ENCODE measurements at places on chromosomes 7 and 10. TPM values are rescaled to one million over a fixed set of nuclear protein-coding genes. Genes with fewer than 3 reads are reported as not detected.
A peak's percentile ranks its signal among the peaks of the same experiment; 100 is the strongest.

DNA sequence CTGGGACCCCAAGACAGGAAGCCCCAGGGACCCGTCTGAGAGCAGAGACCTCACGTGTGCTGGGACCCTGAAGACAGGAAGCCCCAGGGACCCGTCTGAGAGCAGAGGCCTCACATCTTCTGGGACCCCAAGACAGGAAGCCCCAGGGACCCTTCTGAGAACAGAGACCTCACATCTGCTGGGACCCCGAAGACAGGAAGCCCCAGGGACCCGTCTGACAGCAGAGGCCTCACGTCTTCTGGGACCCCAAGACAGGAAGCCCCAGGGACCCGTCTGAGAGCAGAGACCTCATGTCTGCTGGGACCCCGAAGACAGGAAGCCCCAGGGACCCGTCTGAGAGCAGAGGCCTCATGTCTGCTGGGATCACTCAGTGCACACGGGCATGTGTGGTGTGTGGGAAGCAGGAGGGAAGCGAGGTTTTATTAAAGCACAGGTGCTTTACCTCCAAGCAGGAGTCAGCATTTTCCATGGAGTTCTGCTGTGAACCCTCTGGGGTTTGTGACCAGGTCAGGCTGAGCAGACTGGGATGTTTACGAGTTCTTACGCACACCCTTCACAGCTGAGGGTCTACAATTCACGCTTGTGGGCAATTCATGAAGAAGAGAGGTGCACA is 590.6 kb downstream of the DNAJB6 start:
- no peaks in the 10 kb centered on the region for H3K4me1 ChIP-seq
- H3K4me3 ChIP-seq = no peak overlapping the region
- no peaks in the 10 kb centered on the region for H3K27me3 ChIP-seq
- DNase-seq = no peak
- no peaks in the 10 kb centered on the region for H3K36me3 ChIP-seq

DNA sequence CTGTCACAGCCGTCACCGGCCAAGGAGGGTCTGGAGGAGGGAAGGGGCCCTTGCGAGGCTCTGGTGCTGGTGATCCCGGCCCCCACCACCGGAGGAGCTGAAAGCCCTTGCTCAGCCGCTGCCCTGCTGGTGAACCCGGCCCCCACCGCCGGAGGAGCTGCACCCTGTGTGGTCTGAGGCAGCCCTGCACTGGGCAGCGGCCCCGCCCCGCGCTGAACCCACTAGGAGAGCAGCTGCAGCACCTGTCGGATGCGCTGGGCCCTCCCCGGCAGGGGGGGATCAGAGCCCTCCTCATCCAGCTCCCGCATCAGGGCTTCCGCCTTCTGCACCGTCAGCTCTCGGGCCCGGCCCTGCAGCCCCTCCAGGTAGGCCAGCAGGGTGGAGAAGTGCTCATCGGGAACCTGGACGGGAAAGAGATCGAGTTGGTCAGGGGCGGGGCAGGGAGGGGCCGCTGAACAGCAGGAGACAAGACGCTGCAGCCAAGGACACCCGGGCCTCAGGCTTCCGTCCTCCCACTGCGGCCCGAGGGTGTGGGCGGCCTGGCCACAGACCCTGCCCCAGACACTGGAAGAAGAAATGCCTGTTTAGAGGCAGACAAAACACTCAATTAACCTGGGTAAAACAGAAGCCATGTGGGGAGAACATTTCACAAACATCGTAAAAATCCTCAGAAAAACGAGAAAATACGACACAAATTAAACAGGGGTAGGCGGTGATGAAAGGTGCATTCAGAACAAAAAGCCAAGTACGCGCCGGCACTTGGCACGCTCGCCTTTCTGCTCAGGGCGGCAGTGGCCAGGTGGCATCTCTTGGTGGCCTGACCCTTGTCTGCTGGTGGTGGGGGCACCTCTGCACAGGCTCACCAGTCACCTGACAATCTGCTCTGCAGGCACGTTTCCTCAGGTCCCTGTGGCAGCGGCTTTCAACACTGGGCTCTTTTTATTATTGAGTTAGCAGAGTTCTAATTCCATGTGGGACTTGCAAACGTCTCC is 14.7 kb downstream of the CYP2W1 start:
- DNase-seq = no peak
- no peak overlapping the region for H3K27ac ChIP-seq
- peaks cover 3% of the 10 kb centered on the region for H3K4me1 ChIP-seq
- H3K4me3 ChIP-seq = no peak overlapping the region
- no peaks in the 10 kb centered on the region for H3K36me3 ChIP-seq

DNA sequence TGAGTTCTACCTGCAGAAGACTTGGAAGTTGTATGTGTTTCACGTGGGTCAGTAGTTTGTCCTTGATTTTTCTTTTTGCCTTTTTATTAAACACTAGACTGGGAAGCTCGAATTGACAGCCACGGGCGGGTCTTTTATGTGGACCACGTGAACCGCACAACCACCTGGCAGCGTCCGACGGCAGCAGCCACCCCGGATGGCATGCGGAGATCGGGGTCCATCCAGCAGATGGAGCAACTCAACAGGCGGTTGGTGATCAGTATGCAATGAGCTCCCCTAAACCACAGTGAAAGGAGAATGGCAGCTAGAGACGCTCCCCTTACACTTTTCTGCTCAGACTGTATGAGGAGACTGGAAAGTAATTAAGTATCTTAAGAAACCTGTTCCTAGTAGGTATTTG is 126.7 kb upstream of the STK17A start:
- H3K27ac ChIP-seq = no peak overlapping the region
- no peak for DNase-seq
- H3K4me3 ChIP-seq = no peak overlapping the region
- no peaks in the 10 kb centered on the region for H3K4me1 ChIP-seq
- no peaks in the 10 kb centered on the region for H3K36me3 ChIP-seq

- no peak overlapping the region for H3K27ac ChIP-seq
- DNase-seq = no peak
- H3K4me1 ChIP-seq = peaks cover 2% of the 10 kb centered on the region
- no peaks in the 10 kb centered on the region for H3K36me3 ChIP-seq
- no peaks in the 10 kb centered on the region for H3K27me3 ChIP-seq
These were observed 53.0 kb downstream of the SPOCK2 start for GRCh38 chr10:72035252-72035887.

SPDYE8 gene
- total RNA-seq = not detected

- H3K4me1 ChIP-seq = no peaks in the 10 kb centered on the region
- no peak overlapping the region for H3K27ac ChIP-seq
- no peaks in the 10 kb centered on the region for H3K27me3 ChIP-seq
- H3K36me3 ChIP-seq = no peaks in the 10 kb centered on the region
- no peak overlapping the region for H3K4me3 ChIP-seq
These were observed 180.6 kb downstream of the SND1 start for GRCh38 chr7:127832592-127832991.

FAM241B gene
- 4.4 TPM for total RNA-seq

DNA sequence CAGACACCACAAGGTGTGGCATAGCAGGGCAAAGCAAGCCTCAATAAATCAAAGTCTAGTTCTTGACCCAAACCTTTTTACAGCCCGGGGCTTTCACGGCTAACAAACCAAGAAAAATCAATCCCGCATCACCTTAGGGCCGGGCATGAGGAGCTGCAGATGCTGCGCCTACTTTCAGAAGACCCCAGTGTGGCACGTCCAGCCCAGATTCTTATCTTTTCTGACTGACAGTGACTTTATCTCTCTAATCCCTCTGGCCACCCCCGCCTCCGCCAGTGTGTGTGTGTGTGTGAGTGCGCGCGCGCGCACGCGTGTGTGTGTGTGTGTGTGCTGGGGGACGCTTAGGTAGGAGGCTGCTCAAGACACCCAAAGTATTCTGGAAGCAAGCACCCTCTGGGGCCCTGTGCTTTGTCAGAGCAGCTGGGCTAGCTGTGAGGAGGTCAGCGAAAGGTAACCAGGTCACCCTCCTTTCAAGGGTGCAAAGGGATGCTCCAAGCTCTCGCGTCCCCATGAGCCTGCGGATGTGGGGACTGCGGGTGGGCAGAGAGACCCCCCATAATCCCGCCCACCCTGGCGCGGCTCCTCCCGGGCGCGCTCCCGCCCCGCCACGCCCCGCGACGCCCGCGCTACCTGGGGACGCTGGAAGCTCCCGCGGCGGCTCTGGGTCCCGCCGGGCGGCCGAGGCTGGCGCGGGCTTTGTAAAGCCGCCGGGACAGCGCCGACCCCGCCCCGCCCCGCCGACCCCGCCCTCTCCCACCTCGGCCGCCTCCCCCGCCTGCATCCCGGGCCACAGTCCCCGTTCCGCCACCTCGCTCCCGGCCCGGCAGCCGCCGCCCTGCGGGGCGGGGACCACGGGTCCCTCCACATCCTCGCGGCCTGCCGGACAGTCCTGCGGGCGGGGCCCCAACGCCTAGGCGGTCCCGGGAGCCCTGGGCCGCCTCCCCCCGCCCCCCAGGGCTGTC is 57.1 kb upstream of the RHOBTB1 start:
- H3K4me1 ChIP-seq = peaks cover 6% of the 10 kb centered on the region
- no peaks in the 10 kb centered on the region for H3K27me3 ChIP-seq
- peak overlapping the region; percentile 69 for H3K4me3 ChIP-seq
- H3K36me3 ChIP-seq = no peaks in the 10 kb centered on the region
- DNase-seq = peak; percentile 32

DNA sequence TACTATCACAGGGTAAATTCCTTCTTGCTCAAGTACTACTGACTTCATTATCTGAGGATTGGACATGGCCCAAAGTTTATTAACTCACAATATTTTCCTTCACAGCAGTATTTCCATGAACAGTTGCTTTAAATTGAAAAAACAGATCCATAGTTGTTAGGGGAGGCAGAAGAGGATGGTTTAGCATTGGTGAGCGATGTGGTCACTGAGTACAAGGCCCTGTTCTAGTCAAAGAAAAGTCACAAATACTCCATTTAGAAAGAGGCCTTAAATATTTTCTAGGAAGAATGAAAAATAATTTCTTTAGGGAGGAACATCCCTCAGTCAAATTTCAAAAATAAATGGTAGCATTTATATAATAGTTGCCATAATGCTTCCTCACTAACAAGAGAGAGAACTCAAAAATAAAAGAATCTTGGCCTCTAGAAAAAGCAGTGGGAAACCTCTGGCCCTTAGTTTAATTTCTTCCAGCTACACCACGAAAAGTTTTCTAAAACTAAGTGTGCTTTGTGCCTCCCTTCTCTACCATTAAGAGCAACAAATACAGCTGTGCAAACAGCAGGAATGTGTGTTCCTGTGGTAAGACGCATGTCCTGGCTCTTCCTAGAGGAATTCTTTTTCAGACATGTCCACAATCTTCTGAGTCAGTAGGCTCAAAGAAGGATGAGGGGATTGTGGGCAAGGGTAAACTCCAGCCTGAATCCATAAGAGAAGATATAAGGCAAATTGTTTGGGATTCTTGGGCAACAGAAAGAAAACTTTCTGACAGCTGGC is 105.7 kb downstream of the HOXA1 start:
- no peaks in the 10 kb centered on the region for H3K36me3 ChIP-seq
- no peak overlapping the region for H3K27ac ChIP-seq
- no peaks in the 10 kb centered on the region for H3K27me3 ChIP-seq
- DNase-seq = peak; percentile 22
- H3K4me1 ChIP-seq = no peaks in the 10 kb centered on the region
- H3K4me3 ChIP-seq = no peak overlapping the region

- no peak overlapping the region for H3K27ac ChIP-seq
- no peaks in the 10 kb centered on the region for H3K36me3 ChIP-seq
- no peaks in the 10 kb centered on the region for H3K27me3 ChIP-seq
- H3K4me1 ChIP-seq = no peaks in the 10 kb centered on the region
These were observed 320.2 kb downstream of the CDC14C start for GRCh38 chr7:49244543-49244942.

GRCh38 chr7:29873644-29874294 is 67.5 kb downstream of the WIPF3 start:
- H3K4me3 ChIP-seq = no peak overlapping the region
- no peaks in the 10 kb centered on the region for H3K4me1 ChIP-seq
- H3K27ac ChIP-seq = no peak overlapping the region
- DNase-seq = no peak
- H3K27me3 ChIP-seq = peaks cover 11% of the 10 kb centered on the region

DNA sequence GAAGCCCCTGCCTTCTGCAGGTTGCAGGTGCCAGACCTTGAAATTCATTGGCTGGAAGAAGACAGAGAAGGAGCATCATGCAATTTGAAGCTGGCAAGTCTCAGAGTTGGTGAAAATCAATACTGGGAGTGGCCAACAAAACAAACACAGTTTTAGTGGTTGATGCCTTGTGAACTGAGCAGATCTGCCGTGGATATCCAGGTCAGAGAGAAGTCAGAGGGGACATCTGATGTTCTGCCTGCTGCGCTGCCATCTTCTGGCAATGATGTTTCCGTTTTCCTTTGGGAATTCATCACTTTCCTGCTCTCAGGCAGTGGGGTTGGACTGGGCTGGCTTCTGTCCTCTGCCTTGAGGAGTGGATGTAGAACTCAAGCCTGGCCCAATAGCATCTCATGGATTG is 132.0 kb downstream of the RPS24 start:
- no peak overlapping the region for H3K4me3 ChIP-seq
- no peaks in the 10 kb centered on the region for H3K4me1 ChIP-seq
- DNase-seq = no peak
- no peak overlapping the region for H3K27ac ChIP-seq

DNA sequence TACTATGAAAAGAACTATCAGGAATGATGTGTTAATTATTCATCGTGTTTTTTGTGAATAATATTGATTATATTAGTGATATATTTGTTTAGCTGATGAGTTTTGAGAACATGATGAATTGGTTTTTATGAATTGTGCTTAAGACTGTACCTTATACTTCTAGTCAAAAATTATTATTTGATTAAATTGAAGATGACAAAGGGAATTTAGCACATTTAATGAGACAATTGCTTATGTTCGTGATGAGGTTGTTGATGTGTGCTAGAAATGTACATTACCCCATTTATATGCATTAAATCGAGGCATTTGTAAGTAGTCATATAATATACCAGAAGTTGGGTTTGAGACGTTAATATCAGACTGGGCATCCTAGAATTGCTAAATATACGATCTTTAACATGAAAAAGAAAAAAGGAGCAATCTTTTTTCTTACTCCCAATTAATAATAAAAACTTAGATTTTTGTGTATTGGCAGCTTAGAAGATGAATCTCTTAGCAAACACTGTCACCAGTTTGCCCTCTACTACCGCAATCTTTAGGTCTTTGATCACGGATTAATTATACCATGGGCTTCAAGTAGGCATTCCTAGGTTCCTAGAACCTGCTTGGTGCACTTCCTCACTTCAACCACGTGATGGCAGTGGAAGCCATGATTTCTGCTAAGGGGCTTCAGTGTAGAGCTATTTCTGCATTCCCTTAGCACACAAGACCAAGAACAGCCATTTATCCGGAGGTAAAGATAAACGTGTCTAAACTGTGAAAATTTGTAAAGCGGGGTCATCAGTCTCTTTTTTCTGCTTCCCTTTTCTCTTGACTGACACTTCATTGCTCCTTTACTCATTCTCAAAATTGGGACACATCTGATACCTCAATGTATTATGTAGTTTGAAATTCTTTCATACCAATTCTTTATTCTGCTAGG is 1.6 kb downstream of the KLHDC10 start:
- peaks cover 12% of the 10 kb centered on the region for H3K4me1 ChIP-seq
- peak; percentile 75 for DNase-seq
- H3K27ac ChIP-seq = no peak overlapping the region

GRCh38 chr10:59601985-59602384 is 107.7 kb downstream of the SLC16A9 start:
- no peak for DNase-seq
- no peak overlapping the region for H3K27ac ChIP-seq
- H3K36me3 ChIP-seq = no peaks in the 10 kb centered on the region
- no peaks in the 10 kb centered on the region for H3K27me3 ChIP-seq
- no peaks in the 10 kb centered on the region for H3K4me1 ChIP-seq
